ENCODE measurements at places on chromosomes 6 and 20.

DNA sequence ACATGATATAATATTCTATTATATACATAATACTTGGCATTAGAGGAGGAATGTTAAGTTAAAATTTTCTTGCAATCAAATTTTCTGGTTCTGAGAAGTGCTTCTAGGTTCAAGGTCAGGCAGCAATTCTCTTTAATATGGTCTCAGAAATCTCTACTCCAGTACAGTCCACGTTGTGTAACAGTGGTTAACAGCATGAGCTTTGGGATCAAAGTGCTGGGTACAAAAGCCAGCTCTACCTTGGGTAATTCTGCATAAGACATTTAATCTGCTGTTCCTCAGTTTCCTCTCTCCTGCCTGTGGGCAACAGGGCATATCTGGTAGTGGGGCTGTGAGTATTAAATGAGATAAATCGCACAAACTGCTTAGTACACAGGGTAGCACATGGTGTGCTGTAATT lies 437.8 kb downstream of the CDC5L start:
- no peak for DNase-seq

DNA sequence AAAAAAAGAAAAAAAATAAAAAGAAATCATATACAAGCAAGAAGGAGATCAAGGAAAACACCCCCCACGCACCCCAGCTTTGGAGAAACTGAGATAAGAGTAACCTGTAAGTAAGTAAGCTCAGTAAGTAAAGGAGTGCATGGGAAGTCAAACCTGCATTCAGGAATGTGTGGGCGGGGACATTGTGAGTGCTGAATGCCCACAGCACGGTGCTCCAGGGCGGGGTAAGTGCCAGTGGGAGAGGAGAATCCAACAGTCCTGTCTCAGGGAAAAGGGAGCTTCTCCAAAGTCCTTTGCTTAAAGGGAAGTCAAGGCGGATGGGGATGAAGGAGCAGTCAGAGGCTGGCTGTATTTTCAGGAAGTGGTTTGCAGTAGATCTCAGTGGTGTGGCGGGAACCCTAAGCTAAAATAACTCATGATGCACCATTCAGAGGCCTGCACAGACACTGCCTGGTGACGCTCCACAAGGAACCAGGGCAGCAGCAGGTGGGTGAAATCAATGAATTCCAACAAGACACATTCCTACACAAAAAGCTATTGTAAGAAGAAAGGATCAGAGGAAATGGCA lies 368.0 kb downstream of the QKI start:
- no peak for DNase-seq

DNA sequence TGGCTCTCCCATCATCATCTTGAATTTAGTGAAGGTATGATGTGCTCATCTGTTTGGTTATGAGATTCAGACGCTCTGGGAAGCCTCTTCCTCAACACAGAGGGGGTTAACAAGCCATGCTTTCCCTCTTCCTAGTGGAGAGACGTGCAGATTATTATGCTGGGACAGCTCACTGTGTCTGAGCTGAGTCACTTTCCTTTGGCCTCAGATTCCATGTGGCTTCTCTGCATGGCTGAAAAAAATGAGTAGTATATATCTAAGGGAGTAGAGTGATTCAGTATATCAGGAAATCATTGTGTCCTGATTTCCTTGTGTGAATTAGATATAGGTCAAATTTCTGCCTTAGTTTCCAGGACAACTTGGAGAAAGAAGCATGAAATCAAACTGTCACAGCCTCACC lies 52.6 kb downstream of the FIG4 start:
- no peak for DNase-seq

GRCh38 chr20:36717657-36718056 lies 28.2 kb downstream of the NDRG3 start:
- DNase-seq = no peak

GRCh38 chr6:126076992-126077664 lies 90.8 kb downstream of the TRMT11 start:
- DNase-seq = no peak

DNA sequence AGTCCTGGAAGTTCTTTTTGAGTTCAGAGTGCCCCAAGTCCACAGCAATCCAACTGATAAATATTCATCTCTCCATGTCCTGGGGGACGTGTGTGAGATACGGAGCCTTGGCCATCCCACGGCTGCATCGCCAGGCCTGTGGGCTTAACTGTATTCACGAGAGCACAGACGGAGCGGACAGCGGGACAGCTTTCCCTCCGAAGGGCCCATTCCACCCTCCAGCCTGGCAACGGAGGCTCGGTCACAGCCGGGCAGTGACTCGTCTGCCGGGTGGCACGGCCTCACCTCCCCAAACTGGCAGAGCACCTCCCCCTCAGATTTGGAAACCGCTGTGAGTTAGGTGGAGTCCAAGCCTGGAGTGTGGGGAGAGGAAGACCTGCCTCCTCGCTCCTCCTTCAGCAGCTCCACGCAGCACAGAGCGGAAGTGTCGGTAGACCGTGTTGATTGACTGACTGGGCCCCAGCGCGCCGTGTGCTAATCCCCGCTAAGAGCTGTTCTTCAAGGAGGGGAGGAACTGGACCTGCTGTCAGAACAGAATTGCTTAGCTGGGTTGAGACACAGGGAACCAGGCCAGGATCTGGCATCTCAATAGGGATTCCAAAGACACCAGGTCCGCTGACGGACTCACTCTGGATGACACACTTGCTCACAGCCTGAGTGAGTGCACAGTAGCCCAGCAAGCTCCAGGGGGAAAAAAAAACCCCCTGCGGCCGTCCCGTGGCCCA lies 10.9 kb downstream of the FOXF2 start:
- no peak for DNase-seq

GRCh38 chr6:52562911-52563310 lies 13.9 kb downstream of the TRAM2 start:
- no peak for DNase-seq

GRCh38 chr6:34798057-34798456 lies 6.2 kb downstream of the BLTP3A start:
- no peak for DNase-seq

GRCh38 chr6:30945281-30945680 lies 4.5 kb downstream of the MUCL3 start:
- DNase-seq = no peak

GRCh38 chr6:137873273-137873762 lies 6.3 kb downstream of the TNFAIP3 start:
- no peak for DNase-seq

- DNase-seq = no peak
These were observed 73.5 kb downstream of the PREX1 start for GRCh38 chr20:48754292-48754691.

- no peak for DNase-seq
These were observed 145.6 kb upstream of the ESR1 start for GRCh38 chr6:151661928-151662327.

DNA sequence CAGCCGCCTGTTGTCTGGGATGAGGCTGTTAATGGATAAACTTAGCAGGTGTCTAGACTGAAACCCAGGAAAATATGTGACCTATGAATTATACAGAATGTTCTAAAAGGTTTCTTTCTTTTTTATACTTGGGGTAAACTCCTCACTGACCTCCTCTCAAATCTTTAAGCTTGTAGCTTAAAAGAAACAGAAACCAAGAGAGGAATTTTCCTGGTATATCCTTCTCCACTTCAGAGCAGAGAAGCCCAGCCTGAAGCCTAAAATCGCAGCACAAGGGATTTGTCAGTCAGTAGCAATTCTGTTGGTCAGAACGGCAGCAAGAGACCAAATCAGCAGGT lies 99.4 kb upstream of the RIPOR2 start:
- DNase-seq = no peak

DNA sequence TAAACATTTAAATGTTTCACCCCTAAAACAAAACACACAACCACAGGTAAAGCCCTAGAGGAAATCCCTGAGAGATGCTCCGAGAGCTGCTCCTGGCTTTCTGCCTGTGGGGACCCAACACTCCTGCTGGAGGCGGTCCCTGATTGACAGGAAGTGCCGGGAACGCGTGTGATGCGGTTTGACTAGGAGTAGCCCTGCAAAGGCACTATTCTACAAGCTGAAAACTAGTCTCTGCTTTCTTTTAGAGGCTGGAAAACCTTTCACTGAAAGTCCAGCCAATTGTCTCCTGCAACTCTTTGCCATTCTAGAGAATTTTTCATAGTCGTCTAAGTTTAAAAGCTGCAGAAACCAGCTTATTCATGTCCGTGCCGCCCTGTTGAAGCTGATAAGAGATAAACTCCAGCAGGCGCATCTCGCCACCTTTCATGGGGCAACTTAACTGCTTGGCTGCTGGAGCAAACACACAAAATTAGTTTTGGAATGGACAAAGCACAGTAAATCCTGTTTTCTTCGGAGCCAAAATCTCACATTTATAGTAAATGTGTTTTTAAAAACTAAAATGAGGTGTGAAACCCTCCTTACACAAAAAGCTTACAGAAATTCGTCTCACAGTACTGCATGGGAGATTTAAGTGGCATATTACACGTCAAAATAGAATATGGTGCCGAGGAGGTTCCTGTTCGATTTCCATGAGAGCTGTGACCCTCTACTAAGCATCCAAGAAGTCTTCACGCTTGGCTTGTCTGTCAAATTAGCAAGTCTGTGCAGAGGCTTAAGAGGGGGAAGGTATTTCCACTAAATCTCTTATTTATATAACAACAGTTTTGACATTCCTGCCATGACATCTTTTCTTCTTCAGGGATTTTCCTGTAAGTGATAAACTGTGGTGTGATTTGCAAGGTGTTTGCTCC lies 46.9 kb downstream of the DACT2 start:
- DNase-seq = no peak

DNA sequence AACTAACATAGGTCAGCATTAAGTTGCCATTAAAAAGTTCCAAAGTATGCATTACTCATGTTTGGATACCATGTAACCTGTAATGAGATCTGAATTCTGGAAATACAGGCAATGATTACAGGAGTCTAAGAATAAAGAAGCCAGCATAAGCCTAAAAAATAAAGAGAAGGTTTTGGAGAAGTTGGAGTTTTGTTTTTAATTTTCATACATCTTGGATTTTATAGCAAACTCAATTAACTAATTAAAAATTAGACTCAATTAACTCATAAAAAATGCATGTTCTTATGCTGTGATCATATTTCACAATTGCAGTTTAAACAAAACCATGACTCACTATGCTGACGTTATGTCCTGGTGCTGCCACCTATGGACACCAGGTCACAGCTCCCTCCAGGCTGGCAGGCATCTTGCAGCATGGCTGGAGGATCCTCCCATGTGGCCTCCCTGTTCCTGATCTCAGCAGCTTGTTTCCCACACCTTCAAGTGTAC lies 648.8 kb upstream of the AGPAT4 start:
- DNase-seq = no peak

GRCh38 chr20:61884571-61885389 lies 180.9 kb downstream of the TAF4 start:
- no peak for DNase-seq

DNA sequence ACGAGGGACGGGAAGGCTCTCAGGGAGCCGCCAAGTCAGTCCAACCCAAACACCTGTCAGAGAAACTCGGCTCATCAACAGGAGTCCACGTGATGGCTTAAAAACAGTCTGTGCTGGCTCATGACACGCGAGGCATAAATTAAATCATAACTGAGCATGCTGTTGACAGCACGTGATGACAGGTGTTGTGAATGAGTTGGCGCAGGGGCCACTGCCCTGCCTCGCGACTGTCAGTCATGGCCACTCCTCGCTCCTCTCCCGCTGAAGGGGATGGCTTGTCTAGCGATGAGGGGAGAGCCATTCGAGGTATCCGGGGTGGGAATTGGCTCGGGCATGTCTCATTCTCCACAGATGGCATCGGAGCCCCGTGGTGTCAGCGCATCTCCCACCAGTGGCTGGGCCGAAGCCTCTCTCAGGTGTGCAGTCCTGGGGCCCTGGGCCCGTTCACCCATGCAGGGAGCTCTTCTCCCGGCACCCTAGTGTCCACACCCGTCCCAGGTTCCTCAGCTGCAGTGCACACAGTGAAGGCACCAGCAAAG lies 313.3 kb downstream of the BMP7 start:
- DNase-seq = no peak

DNA sequence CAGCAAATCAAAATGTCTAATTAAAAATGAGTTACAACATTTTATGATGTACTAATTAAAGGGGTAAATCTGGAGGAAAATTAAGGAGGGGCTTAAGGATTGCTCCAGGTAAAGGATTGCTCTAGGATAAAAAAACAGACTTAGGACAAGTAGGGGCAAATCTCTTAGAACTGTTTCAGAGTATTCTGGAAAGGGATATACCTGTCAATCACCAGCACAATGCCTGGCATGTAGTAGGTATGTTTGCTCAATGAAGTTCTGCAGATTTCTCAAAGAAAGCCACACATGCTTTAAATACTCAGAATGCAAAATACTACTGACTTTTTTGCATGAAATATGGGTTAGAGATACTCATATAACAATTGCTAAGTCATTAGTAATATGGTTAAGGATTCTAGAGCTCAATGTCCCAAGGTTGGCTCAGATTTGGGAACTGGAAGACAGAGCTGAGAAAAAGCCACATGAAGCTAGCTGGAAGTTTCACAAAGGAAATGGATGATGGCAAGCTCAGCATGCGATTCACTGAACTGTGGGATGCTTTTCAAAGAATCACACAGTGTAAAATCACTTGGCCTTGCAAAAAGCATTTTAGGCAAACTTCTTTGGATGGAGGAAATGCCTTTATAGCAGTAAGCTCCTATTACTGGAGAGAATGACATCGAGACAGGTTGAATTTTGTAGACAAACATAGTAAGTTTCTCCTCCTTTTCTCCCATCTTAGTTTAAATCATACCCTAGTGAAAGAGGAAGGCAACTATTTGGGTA lies 72.8 kb downstream of the MAP3K5 start:
- no peak for DNase-seq

DNA sequence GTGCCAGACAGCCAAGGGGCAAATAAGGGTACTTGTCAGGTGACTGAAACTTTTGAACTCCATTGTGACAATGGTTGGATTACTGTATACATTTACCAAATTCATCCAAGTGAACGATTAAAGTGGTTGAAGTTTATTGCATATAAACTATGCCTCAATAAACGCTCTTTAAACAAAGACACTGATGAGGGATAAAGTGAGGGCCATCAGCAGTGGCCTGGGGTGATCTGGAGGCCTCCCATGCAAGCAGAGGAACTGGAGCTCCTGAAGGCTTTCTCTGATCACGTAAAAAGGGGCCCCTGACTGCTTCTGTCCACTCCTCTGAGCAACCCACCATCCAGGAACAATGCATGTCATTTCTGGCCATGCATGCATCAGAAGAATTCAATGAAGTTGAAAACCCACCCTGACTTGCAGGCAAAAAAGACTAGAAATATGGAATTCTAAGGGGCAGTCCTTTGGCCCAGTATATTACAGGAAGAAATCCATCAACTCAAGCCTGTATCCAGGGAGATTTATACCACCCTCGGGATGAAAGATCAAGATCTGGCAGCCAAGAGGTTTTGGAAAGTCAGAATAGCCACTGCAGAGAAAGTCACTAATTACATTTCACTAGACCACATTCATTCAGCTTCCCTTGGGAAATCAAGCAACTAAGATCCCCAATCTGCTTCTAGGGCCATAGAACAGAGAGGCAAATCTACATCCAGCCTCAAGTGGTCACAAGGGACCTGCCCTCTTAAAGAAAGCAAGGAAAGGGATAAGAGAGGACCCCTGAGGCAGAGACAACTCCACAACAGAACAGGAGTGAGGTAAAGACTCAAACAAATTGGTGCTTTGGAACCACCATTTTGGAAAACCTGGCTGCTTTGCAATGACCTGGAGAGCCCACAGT lies 31.7 kb upstream of the RAB22A start:
- no peak for DNase-seq

- DNase-seq = no peak
These were observed 36.2 kb upstream of the E2F3 start for GRCh38 chr6:20365456-20365855.

- DNase-seq = no peak
These were observed 723.2 kb downstream of the EPM2A start for GRCh38 chr6:145012039-145012662.

- DNase-seq = no peak
These were observed 32.3 kb downstream of the UST start for GRCh38 chr6:148779142-148779562.

- DNase-seq = no peak
These were observed 26.7 kb downstream of the ZNF337 start for GRCh38 chr20:25669826-25670422.

All from activated CD4-positive, alpha-beta T cell treated with anti-CD3 and anti-CD28 coated beads, Interleukin-2, amount 50 U/mL, for 1 hour (primary cell).